NCI-H1092 (cell line): ENCODE measurements at places on chromosomes 3 and 15.

GRCh38 chr3:136437043-136437442, 186.9 kb downstream of the PCCB start:
- no peak for DNase-seq

- no peak for DNase-seq
Observed at GRCh38 chr3:14768881-14769280, 49.9 kb upstream of the FGD5 start.

DNA sequence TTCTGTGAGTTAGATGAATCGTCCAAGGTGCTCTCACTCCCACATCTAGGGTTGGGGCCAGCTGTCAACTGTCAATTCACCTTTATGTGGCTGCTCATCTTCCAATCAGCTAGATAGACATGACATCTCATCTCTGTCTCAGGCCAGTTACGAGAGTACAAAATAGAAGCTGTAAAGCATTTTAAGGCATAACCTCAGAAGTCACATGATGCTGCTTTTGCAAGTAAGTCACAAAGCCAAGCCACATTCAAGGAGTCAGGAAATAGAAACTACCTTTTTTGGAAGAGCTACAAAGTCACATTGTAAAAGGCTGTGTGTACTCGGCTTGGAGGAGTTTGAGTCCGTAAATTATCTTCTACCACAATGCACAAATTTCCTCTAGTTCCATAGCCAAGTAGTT, 5.1 kb upstream of the CCR1 start:
- no peak for DNase-seq

- DNase-seq, result no peak
Observed at GRCh38 chr15:100220058-100220768, 121.6 kb downstream of the ADAMTS17 start.

GRCh38 chr3:35448681-35449080, 190.6 kb upstream of the ARPP21 start:
- DNase-seq, result no peak

GRCh38 chr3:24433838-24434591, 60.6 kb downstream of the THRB start:
- DNase-seq, result no peak

DNA sequence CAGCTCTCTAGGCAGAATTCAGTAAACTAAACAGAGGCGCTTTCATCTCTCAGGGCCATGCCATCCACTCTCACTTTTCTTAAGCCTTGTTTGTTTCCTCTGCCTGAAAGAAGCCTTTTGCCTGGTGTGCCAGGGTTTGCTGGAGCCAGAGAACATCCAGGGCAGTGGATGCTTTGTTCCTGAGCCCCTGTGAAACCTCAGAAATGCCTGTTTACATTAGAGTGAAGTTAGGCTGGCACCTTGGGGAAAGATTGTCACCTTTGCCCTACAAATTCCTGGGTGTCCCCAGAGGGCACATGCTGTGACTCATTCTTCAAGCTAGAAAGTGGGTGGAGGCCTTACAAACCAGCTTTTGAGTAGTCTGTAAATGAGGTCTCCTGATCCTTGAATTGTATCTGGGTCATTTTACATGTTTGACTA, 10.7 kb upstream of the TRAK1 start:
- no peak for DNase-seq

GRCh38 chr3:186255703-186256331, 106.2 kb downstream of the DGKG start:
- no peak for DNase-seq

- no peak for DNase-seq
Observed at GRCh38 chr15:69679623-69680228, 227.1 kb downstream of the RPLP1 start.

DNA sequence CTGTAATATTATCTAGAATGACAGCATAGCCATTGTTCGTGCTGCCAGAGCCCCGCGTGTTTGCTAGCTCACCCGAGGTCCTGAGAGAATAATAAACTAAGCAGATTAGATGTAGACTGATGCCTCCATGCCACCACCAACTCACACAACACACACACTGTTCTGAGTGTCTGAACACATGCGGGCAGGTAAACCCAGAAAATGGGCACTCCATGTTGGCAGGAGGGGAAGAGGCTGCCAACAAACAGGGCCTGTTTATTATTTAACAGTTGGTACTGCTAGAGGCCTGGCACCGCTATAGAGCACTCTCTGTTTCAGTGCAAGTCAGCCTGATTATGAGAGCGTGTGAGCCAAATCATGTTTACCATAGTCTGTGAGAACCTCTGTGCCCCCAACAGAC, 299.0 kb downstream of the ZBTB20 start:
- peak; percentile 58 for DNase-seq

GRCh38 chr15:62972814-62973213, 69.7 kb upstream of the TPM1 start:
- no peak for DNase-seq

- no peak for DNase-seq
Observed at GRCh38 chr3:192892981-192893700, 24.5 kb downstream of the MB21D2 start.

- DNase-seq, result no peak
Observed at GRCh38 chr3:160065786-160066185, 77.2 kb downstream of the IL12A start.

DNA sequence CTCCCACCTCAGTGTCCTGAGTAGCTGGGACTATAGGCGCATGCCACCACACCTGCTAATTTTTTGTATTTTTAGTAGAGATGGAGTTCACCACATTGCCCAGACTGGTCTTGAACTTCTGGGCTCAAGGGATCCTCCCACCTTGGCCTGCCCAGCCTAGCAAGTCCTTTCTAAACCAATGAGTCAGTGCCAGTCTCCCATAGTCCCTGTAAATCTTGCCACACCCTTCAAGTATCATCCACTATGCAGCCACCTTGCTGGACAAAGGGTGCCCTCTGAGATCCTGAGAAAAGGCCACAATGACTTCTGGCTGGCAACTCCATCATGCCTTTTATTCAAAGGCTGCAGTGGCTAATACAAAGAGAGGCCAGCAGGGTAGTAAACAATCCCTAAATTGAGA, 184.0 kb downstream of the ABHD5 start:
- no peak for DNase-seq

- no peak for DNase-seq
Observed at GRCh38 chr3:188361888-188362287, 207.9 kb downstream of the LPP start.

GRCh38 chr15:95017666-95018328, 786.4 kb downstream of the MCTP2 start:
- DNase-seq, result no peak

DNA sequence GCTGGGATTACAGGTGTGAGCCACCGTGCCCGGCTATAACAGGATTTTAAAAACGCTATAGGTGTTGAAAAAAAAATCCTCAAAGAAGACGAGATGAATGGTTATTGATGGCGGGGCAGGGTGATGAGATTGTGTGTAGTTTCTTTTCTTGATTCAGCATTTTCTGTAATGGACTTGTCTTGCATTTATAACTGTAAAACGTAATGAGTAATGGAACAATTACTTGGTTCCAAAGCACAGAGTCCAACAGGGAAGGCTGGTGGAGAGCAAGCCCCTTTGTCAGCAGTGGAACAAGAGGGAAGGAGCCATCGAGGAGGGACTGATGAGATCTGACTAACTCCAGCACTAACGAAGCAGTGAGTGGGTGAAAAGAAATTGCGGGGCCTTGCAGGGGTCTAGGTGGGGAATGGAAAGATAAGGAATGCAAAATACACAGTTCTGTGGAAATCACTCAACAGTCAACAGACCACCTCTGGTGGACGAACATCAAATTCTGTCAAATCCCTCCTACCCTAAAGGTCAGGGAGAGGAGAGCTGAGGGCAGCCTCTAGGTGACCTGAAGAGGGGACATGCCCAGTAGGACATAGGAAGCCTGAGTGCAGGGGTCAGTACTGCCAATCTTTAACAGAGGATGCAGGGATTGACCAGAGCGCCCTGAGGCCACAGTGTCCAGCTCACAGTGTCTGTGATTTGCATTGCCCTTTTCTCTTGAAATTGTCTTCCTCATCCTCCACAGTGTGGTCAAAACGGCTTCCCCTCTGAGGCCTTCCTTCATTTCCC, 23.1 kb upstream of the CDCP1 start:
- no peak for DNase-seq

- DNase-seq, result no peak
Observed at GRCh38 chr15:48225771-48226170, 19.7 kb downstream of the SLC12A1 start.
